ENCODE measurements at places on chromosomes 3 and 15. TPM values are rescaled to one million over a fixed set of nuclear protein-coding genes. Genes with fewer than 3 reads are reported as not detected.

DNA sequence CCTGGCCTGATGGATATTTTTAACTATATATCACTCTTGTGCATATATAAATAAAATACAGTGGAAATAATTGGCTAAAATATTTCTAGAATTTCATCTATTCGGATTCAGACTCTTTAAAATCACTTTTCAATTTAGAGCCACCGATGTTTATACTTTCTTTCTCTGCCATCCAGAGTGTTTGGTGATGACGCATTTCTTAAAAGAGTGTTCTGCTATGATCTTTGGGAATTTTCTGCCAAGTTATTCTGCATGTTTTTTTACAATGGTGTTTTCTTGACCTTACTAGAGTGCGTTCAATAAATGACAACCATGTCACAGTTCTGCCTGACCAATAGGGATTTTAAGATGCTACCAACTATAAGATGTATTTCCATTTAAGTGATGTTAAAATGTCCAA is 30.2 kb downstream of the PPP2R3A start:
- DNase-seq = no peak

Gene BOC
- 3.0 TPM for total RNA-seq

- DNase-seq = no peak
These were observed 90.6 kb downstream of the POLR2M start for GRCh38 chr15:57797110-57797509.

Gene PAK6
- 20.0 TPM for total RNA-seq

DNA sequence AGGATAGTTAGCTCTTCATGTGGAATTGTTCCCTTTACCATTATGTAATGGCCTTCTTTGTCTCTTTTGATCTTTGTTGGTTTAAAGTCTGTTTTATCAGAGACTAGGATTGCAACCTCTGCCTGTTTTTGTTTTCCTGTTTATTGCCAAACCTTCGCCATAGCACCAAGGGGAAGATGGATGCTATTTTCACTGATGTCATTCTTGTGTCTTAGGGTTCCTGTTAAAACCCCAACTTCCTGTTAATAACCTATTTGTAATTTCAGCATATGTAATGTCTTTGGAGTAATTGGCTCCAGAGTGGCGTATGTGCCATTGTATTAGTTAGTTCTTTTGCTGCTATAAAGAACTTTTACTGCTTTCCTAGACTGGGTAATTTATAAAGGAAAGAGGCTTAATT is 10.8 kb downstream of the SAMMSON start:
- no peak for DNase-seq

DNA sequence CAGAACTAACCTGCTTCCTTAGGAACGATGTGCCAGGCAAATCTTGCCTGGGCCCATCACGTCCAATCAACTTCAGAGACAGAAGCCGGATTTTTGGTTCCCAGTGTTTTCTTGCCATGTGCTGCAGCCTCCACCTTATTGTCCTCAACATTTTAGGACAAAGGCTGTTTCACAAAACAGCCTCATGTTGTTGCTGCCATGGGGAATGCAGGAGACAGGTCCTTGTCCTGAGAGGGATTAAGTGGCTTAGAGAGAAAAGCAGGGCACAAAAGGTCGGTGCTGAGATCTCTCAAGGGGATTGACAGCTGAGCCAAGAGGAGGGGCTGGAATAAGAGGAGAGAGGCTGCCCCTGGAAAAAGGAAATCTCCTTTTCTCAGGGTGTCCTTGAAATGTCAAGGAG is 11.3 kb upstream of the NMNAT3 start:
- peak; percentile 44 for DNase-seq

DNA sequence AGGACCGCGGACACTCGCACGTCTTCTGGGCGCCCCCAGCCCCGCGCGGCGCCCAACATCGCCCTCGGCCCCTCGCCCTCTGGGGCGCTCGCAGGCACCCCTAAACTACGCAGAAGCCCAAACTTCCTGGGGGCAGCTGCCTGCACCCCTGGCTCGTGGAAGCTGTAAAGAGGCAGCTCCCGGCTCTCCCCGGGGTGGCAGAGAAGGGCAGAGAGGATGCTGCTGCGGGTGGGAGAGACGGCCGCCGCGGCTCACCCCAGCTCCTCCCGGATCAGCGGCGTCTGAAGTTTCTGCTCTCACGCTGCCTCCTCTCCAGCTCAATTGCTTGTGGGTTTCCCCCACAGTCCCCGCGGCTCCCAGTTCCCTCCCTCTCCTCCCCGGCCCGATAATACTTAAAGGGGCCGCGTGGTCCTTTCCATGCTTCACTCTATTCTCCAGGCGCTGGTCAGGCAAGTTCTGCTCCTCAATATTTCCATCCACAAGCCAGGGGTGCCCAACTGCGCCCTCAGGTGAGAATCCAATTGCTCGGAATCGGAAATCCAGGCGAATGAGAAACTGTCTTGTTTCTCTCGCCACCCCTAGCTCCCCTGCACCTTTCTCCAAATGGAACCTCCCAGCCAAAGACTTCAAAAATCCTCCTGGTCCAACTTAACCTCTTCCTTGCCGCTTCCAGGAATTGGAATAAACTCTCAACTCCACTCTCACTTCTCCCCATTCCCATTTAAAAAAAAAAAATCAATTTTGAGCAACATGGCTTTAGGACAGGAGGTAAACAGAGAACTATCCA is 748.5 kb downstream of the ROBO1 start:
- DNase-seq = peak; percentile 93

DNA sequence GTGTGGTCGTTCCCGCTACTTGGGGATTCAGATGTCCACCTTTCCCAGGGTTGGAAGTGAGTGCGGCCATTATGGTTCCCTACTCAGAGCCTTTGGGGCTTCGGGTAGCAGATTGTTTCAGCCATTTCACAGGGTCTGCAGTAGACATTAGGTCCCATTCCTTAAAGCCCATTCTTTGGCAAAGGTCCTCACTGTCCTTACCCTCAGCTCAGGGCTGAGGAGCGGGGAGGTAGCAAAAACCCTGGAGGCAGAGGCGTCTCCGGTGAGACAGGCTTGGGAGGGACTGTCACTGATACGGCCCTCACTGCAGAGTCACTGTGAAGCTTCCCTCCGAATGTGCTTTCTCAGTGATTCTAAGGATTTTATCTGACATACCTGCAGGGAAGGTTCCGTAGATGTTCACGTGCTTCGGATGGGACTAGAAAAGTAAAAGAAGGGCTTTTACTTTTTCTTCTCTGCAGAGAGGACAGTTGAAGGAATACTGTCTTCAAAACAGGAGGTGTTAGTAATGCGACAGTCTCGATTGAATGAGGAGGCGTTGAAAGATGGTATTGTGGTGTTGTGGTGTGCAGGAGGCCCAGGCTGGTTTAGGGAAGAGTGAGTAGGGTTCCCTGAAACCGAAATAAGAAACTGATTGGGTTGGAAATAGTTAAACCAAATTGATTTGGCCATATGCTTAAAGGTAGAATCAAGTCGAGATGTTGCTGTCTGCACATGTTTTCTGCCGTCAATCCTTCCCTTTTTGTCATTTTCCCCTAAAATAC is 630 bp downstream of the ATP6V1A start:
- DNase-seq = peak; percentile 24

DNA sequence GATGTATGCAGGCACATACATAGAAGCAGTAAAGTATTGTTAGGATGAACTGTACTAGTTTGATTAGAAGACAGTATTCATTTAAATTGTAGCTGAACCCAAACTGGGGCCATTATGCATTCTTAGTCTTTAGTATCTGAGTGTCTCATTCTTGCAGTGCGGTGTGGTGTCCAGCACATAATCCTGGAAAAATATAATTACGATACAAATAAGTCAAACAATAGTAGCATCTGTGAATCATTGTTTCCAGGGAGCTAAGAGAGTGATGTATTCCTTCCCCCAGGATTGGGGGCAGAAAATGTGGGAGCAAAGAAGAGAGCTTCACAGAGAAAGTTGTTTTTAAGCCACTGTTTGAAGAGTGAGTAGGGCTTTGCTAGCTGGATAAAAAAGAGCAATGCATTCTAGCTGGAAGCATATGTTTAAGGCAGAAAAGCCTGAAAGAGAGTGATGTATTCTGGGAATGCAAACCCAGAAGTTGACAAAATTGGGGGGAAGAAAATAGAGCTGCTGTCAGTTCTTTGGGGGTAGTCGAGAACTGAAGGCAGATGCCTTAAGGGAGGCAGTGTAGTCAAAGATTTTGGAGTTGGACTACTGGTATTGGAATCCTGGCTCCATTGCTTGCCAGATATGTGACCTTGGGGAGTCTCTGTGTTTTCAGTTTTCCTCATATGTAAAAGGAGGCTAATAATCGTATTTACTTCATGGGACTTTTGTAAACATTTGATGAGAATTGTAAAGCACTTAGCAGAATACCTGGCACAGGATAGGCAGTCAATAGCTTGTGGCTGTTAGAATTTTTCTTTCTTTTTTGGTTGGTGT is 14.1 kb downstream of the SLMAP start:
- no peak for DNase-seq

GRCh38 chr15:80442728-80443403 is 38.7 kb downstream of the ARNT2 start:
- no peak for DNase-seq

DNA sequence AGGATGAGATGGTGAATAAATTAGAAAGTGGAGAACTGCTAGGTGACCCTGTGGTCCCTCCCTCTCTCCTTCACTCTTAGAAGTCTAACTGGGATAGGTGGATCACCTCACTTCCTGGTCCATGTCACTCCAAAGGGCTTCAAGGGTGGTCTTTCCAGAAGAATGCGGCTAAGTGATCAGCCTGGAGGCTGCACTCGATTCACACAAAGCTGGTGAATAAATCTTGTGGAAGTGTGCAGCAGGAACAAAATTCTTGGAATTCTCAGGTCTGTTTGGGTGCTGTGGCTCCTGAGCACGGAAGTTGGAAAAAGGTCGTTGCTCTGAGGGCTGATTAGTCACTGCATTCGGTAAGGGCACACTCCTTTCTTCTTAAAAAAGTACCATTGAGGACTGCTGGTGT is 46.3 kb downstream of the GASK1A start:
- peak; percentile 56 for DNase-seq

DNA sequence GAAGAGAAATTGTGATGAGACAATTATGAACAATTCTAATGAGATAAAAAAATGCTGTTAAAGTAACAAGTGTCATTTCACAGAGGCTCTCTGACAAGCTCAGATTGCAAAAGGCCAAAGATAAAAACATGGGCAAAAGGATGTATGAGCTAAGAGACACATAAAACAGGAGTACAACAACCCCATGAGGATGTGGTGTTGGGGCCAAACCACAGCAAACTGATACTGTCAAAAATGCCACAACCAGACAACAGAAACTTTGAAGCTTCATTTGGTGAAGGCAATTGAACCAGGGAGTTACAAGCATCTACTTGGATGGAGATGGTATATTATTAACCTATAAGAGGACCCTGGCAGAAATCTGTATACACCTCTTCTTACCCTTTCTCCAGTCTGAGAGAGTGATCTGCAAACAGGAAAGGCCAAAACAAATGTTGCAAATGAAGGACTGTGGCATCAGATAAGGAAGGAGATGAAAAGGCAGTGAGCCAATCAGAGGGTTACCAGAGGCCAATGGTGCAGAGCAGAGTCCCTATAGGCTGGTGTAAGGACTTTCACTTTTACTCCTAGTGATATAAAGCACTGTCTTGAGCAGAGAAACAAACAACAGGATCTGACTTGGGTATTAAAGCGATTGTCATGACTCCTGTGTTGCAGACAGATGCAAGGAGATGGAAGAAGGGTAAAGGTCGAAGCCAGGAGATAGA is 659.0 kb downstream of the NTRK3 start:
- peak; percentile 6 for DNase-seq

Gene ATP8B4
- total RNA-seq = 4.5 TPM

- no peak for DNase-seq
These were observed 72.6 kb downstream of the FRMD4B start for GRCh38 chr3:69313251-69313650.

DNA sequence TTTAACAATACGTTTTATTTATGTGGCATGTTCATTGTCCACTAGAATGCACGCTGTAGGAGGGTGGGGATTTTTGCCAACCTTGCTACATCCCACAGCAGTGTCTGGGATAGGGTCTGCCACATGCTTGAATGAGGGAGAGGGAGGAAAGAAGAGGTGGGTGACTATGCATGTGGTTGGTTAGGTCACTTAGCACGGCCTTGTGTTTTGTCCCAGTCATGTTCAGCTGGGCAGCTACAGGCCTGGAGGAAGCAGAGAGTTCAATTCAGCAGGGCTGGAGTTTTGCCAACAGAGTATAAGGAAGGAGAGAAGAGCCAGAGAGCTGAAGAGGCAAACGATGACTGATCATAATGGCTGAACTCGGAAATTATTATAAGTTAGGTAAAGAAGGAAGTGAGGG is 268.4 kb upstream of the NSMCE3 start:
- DNase-seq = no peak

Gene CA12
- total RNA-seq = 5.2 TPM

Gene MYH15
- total RNA-seq = 0.07 TPM

DNA sequence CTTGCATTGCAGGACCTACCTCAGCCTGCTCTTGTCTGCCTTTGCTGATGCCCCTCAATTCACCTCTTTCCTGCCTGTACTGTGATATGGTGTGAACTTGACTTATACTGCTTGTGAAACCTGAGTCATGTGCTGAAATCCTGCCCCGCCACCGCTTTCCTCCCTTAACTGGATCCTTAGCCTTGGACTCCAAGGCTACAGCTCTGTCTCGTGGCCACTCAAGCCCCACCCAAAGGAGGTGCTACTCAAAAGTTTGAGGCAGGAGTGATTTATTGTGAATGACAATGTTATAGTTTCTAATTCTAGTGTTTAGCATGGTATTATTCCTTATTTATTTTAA is 56.1 kb downstream of the MYZAP start:
- DNase-seq = peak; percentile 18

DNA sequence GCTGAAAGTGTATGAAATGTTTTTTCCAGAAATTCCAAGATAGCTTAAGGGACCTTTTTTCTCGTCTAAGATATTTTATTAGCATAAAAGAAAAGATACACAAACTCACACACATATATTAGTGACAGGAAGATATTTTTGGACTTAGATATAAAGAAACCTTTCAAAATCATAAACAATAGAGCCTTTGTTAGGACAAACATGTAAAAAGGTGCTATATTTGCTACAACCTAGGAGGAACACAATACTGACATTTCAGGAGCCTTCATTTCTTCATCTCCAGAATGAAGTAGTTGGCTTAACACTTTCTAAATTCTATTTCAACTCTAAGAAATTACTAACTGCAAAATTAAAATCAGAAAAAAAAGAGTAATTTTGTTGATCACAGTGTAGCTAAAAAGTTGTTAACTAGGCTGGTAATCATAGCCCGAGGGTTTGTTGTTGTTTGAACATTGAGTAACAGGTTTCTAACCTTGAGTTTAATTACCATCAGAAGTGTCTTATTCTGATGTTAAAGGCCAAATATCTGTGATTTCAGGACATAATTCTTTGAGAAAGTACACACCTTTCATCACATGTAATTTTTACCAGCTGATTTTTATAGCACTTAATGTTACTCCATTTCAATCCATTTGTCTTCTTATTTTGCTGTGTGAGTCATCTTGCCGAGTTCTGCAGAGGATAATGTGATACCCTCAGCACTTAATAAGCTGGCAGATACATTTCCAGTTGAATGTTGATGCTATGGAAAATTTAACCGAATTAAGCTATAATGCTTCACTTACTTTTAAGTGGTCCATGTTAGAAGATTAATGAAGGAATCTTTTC is 97.3 kb downstream of the MBNL1 start:
- no peak for DNase-seq

Gene FBXW12
- total RNA-seq = not detected

DNA sequence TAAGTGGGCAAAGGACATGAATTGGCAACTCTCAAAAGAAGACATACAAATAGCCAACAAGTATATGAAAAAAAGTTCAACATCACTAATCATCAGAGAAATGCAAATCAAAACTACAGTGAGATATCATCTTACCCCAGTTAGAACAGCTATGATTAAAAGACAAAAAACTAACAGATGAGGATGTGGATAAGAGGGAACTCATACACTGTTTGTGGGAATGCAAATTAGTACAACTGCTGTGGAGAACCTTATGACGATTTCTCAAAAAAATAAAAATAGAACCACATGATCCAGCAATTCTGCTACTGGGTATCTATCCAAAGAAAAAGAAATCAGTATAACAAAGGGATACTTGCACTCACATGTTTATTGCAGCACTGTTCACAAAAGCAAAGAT is 28.6 kb downstream of the NEK10 start:
- no peak for DNase-seq
